Forelimb muscle (tissue), 1 donor: ENCODE measurements at places on chromosomes 4 and X.
A peak's percentile ranks its signal among the peaks of the same experiment; 100 is the strongest.

GRCh38 chrX:115896362-115896761, 274.2 kb upstream of the AGTR2 start:
- no peak for DNase-seq

DNA sequence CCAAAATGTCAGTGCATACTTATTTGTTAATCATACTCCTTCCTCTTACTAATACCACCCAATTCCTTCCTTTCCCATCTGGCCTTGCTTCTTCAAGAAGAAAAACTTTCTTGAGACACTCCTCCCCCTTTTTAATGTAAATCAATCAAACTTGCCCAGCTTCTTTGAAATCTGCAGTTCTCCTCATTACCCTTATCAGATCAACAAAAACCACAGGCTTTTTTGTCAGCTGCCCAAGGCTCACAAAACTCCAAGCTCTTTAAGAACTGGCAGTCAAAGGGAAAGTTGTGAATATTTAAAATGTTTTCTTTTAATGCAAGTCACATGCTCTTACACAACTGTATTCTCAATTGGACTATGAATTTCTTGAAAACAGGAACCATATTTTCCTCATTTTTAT, 11.3 kb upstream of the MYOZ2 start:
- no peak for DNase-seq

GRCh38 chr4:108135549-108136209, 33.1 kb downstream of the LEF1 start:
- no peak for DNase-seq

DNA sequence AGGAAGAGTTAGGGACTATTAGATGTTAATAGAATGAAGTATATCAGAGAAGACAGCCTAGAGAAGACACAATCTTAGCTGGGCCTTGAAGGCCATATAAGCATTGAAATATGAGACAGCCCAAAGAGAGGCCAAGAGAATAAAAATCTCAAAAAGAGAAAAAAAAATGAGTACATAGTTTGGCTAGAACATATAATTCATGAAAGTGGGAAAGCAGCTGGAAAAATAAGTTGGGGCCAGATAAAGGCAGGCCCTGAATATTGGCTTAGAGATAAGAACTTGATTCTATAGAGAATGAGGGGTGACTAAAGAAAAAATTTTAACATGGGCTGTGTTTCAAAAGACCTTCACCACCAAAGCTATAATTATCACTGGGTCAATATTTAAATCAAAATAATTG, 7.4 kb upstream of the UTP3 start:
- DNase-seq = no peak

GRCh38 chrX:31522760-31523159, 450.9 kb upstream of the FTHL17 start:
- DNase-seq = no peak

DNA sequence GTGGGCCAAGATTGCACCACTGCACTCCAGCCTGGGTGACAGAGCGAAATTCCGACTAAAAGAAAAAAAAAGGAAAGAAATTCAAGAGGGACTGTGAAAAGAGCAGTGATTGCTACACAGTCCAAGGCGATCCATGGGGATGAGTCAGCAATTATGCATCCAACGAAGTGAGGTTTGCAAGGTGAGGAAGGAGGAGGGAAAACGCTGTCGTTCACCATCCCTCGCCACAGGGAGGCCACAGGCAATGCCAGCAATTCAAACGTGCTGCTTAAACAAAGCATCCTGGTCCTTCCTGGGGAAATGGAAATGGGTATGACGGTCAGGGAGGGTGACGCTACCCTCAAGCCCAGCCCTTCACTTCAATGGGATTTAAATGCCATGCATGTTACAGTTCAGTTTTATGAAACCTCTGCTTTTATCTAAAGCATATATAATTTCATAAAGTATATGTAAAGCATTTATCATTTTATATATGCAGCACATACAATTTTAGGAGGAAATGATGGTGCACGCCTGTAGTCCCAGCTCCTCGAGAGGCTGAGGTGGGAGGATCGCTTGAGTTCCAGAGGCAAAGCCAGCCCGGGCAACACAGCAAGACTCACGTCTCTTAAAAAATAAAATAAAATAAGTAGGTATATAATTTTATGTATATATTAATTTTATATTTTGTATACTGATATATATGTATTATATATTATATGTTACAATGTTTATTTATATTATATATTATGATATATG, 108.7 kb downstream of the DHRSX start:
- no peak for DNase-seq

DNA sequence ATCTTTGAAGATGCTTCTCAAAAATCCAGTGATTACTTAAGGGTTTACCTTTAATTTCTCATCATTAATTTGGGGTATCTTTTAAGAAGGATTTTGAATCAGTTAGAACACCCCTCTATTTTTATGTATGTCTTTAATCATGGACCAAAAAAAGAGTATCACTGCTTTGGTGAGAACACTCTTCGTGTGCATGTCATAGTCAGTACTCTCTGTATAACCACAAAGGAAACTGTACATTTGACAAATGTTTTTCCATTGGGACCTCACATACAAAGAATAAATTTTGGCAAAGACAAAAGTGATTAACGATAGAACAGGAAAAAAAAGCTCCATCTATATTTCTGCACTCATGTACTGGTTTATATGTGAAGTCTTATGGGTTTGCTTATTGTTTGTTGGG, 31.3 kb downstream of the FAM241A start:
- no peak for DNase-seq

DNA sequence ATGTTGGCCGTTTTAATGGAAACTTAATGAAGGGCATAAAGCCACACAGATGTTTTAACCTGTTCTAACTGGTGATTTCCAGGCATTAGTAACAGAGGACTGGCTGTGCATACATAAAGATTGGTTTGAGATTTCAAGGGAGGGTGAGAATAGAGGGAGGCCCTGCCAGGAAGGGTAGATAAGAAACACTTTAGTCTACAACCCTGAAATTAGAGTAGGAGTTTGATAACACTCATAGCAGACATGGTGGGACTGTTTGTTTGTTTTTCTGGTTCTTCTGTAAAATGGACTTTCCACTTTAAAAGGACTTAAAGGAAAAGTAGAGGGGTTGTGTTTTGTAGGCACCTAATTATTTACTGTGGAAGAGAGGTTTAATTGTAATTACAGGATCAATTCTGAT, 16.2 kb downstream of the SLC4A4 start:
- no peak for DNase-seq

DNA sequence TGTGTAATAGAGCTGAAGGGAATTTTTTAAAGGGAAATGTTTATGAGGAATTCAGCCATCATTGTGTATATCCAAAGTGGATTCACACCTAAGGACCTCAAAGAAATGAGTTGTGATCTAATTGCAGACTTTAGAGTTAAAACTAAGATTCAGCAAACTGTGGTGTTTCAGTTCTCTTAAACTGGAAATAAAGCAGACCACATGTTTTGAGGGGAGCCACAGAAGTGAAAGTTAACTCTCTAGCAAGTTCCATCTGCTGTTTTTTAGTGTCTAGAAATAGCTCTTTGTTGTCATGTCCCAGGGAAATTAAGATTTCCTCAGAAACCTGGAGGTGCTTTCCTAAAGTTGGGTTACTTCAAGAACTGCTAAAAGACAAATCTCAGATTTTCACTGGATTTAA, 97.3 kb upstream of the DDX3X start:
- peak; percentile 25 for DNase-seq

DNA sequence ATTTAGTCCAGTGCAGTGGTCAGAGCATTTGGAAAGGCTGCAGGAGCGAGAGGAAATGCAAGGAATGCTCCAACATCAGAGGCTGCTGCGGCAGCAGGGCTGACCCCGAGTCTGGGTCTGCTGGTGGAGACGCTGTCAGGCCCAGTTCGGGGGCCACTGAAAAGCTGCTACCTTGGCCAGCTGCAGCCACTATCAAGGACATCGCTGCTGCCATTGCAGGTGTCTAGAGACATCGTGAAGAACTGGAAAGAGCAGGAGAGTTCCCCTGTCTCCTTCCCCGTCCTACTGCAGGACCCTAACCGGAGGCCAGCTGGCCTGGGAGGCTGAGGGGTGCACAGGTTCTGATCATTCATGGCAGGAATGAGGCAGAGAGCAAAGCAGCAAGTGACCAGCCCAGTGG, 29.5 kb upstream of the GPR78 start:
- DNase-seq = no peak

- no peak for DNase-seq
These were observed 212.0 kb upstream of the AFF2 start for GRCh38 chrX:148288451-148288850.

GRCh38 chr4:176539091-176539784, 219.5 kb downstream of the SPCS3 start:
- DNase-seq = no peak

DNA sequence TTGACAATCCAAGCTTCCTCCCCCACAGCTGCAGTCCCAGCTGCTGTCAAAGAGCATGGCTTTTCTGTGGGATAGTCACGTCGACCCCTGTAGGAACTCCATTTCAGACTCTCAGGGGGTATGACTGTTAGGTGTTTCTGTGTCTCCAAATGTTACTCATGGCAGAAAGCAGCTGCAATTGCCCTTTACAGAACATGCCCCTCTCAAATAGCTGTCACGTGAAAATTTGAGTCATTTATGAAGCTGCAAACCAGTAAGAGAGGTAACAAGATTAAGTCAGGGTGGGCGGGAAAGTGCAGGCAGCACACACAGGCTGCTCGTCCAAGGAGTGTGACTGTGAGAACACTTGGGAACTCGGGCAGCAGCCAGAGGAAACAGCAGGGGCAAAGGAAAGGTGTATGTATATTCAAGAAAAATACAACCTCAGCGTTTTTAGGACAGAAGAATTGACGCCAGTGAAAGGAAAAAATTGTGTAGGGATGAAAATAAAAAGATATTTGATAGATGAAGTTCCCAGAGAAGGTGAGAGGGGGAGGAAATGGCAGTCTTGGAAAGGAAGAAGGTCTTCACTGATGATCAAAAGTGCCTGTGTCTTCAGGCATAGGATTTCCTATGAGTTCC, 66.5 kb upstream of the TMEM184C start:
- DNase-seq = no peak

DNA sequence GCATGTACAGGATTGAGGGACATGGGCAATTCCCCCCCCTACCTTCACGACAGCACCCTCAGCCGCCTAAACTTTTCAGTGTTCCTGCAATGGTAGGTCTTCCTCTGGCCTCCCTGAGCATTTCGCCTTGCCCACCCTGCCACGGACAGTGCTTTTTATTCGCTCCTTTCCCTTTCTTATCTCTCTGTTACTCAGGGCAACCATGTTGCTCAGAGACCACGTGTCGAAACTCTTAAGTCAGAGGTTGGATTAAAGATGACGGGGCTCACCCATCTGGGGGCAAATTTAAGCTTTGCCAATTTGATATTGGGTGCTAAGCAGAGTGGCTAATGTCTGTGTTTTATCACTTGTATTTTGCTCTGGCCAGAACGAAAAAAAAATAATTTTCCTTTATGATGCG, 20.4 kb downstream of the TENM3 start:
- no peak for DNase-seq

DNA sequence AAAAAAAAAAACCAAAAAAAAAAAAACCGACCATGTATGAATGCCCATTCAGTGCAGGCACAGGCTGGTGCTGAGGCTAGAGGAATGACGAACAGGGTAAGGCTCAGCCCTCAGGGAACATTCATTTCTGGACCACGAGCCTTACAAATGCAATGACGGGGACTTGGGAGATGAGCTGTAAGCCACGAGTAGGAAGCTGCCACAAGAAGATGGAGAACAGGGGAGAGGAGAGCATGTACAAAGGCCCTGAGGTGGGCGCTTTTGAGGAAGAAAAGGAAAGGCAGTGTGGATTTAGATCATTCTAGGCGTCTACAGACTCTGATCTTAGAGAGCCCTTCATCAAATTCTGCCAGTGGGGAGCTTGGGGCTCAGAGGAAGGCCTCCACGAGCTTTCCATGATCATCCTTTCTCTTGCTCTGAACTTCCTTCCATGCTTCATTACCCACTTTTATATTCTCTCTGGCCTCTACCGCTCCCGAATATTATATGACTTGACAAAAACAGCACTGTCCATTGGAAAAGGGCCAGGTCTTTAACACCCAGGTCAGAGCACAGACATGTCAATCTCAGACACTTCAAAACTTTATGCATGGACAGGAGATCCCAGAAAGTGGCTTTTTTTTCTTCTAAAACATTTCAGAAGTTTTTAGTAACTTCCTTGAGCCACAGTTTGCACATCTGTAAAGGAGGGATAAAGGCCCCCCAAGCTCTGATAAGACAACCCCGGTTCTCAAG, 3.3 kb upstream of the ZNF518B start:
- DNase-seq = no peak

GRCh38 chr4:92120810-92121498, 182.8 kb upstream of the GRID2 start:
- DNase-seq = no peak

- no peak for DNase-seq
These were observed 604.8 kb upstream of the TECRL start for GRCh38 chr4:65014078-65014477.

DNA sequence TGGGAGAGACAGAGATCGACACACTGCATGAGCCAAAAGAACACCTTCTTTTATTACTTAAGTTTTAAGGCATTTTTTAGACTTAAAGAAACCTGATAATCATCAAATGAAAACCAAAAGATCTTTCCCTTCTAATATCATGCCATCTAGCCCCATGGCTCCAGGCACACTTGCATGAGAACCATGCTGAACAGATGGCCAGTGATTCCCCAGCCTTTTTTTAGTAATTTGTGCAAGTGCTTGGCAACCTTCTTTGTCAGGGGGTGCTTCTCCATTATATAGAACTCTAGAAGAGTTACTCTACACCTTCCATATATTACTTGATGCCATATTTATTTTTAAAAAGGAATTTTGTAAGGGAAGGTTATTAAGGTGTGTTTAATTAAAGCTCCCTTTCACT, 182.2 kb upstream of the TEX13C start:
- DNase-seq = no peak

DNA sequence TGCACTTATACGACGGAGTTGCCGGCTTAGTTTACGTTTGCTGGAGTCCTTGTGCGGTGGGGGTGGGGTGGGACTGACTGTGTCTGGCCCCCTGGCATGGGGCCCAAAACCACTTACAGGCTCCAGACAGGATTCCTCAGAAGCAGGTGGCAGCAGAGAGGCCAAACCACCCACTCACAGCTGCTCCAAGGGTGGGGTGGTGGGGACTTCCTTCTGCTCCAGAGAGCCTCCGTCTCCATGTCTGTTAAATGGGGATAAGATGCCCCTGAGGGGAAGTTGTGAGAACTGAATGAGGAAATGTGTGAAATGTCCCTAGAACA, 36.7 kb downstream of the PSAPL1 start:
- no peak for DNase-seq

- no peak for DNase-seq
These were observed 22.9 kb downstream of the SH3TC1 start for GRCh38 chr4:8221985-8222384.

- no peak for DNase-seq
These were observed 12.1 kb downstream of the ASB5 start for GRCh38 chr4:176256921-176257320.

GRCh38 chrX:150334981-150335380, 28.1 kb upstream of the MAMLD1 start:
- DNase-seq = no peak

DNA sequence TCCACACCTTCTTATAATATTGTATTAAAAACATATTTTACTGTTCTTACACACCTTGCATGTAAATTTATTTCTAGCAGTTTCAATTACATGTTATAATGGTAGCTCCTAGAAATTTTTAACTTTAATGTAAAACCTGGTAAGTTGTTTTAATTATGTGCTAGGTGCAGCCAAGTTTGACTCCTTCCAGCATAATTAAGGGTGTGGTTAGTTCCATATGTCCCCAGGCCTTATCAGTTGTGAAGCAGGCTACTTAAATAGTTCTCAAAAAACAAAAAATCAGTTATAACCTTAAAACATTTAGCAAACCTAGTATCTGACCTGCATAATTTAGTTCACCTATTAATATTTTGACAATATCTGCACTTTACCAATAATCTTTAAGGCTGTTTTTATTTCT, 26.9 kb upstream of the PASD1 start:
- no peak for DNase-seq

- DNase-seq = no peak
These were observed 62.2 kb upstream of the PRPS1 start for GRCh38 chrX:107565931-107566603.
